ENCODE measurements at places on chromosomes 5 and 9. TPM values are rescaled to one million over a fixed set of nuclear protein-coding genes. Genes with fewer than 3 reads are reported as not detected.

DNA sequence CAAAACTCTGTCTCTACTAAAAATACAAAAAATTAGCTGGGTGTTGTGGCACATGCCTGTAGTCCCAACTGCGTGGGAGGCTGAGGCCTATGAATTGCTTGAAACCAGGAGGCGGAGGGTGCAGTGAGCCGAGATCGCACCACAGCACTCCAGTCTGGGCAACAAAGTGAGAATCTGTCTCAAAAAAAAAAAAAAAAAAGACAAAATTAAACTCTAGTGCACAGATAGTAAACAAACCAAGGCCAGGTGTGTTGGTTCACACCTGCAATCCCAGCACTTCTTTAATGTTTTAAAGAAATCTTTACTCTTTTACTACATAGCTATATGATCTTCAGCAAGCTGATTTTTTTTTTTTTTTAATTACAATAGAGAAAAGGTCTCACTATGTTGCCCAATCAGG, 8.4 kb downstream of the ZCCHC10 start:
- H3K27ac ChIP-seq, result no peak overlapping the region
- no peaks in the 10 kb centered on the region for H3K36me3 ChIP-seq
- no peak for DNase-seq
- no peaks in the 10 kb centered on the region for H3K4me1 ChIP-seq
- no peak overlapping the region for H3K4me3 ChIP-seq
- no peaks in the 10 kb centered on the region for H3K27me3 ChIP-seq

The BSPRY gene
- 0.59 TPM for total RNA-seq

The CCDC152 gene
- total RNA-seq, result 4.2 TPM

DNA sequence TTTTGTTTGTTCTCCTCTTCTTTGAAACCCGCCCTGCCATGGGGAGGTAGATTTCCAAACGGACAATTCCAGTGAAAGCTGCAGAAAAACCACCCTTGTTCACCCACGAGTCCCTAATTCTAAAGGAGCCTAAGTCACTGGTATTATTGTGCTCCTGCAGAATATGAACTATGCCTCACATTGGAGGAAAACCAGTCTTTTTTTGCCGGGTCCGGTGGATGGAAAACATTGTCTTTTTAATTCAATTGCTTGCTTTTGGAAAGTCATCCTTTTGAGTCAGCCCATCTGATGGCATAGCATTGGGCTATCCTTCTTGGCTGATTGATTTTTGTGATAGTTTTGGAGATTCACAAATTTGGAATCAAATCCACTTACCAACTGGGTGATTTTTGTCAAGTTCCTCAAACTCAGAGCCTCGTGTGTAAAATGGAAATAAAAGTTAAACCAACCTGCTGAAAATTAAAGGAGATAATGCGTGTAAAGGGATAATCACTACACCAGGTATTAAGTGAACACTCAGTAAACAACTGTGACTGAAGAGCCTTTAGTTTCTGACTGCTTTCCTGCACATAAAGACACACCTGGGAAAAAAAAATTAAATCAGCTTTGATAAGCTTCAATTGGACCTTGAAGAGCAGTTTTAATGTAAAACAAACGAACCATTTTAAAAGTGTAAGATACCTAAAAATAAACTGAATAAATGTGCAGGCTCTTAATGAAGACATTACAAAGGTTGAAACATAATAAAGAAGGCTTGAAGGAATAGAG, 780 bp upstream of the CCNJL start:
- H3K27me3 ChIP-seq, result peaks cover 28% of the 10 kb centered on the region
- no peak for DNase-seq
- H3K4me1 ChIP-seq, result peaks cover 8% of the 10 kb centered on the region
- H3K27ac ChIP-seq, result no peak overlapping the region
- no peak overlapping the region for H3K4me3 ChIP-seq

DNA sequence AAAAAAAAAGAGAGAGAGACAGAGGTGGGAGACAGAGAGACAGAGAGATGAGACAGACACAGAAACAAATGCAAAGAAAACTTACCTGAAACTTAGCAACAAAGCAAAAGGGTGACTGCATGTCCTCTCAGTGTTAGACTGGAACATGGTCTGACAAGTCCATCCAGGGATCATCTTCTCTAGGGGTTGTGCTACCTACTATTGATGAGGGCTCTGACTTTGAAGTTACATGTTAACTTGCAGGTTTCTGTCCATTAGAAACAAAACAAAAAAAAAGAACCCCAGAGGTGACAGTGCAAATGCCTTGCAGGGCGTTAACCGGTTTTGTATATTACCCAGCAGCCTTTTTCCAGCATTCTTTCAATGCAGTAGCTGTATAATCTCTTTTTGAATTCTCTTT, 13.6 kb upstream of the SPARC start:
- H3K36me3 ChIP-seq, result no peaks in the 10 kb centered on the region
- no peak for DNase-seq
- peaks cover 4% of the 10 kb centered on the region for H3K4me1 ChIP-seq

DNA sequence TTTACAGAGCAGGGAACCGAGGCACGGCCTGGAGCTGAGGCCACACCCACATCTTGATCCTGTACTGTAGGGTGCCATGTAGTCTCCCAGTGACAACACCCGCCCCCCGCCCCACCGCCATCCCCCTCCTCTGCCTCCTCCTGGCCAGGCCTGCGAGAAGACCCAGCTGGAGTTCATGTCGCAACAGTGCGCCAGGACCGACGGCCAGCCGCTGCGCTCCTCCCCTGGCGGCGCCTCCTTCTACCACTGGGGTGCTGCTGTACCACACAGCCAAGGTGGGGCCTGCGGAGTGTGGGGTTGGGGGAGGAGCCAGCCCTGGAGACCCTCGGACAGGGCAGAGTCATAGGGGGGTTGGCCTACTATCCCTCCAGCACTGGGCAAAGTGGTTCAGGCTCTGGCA, 14.5 kb downstream of the ADAMTS13 start:
- peaks cover 23% of the 10 kb centered on the region for H3K4me1 ChIP-seq
- DNase-seq, result no peak
- H3K36me3 ChIP-seq, result no peaks in the 10 kb centered on the region
- H3K27me3 ChIP-seq, result peaks cover 5% of the 10 kb centered on the region

- H3K36me3 ChIP-seq, result no peaks in the 10 kb centered on the region
- no peak for DNase-seq
Observed at GRCh38 chr5:174188295-174188694, 142.8 kb downstream of the NSG2 start.

DNA sequence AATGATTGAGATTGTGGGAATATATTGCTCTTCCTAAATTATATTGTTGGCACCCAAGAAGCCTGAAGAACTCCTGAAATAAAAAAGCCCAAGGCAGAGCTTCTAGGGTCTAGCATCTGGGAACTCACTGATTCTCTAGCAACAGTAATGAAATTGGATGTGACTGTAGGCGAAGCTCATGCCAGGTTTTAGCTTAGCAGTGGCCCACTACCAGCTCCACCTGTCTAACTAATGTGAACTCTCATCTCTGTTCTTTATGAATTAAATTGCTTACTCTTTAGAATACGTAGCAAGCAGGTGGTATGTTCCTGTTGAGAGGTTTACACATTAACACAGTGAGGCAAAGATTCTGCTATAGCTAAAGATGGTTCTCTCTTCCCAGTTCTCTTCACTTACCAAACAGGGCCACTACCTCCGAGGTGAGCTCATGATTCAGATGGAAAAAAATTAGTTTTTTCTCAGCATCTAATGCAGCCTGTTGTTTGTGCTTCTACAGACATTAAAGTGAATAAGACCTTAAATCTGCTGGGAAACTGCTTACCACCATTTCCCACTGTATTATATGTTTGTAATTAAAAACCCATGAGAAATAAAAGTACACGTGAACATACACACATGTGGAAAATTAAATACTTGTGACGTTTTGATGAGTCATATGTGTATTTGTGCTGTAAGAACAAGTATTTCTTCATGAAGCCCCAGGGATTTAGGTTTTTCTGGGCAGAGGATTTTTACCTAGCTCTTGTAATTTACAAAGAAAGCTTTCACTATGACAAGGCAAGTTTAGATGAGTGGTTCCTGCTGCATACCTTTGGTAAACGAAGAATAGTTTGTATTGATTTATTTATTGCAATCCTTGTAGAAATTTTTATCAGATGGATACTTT, 360.1 kb downstream of the KDM4C start:
- H3K4me1 ChIP-seq, result no peaks in the 10 kb centered on the region
- peaks cover 56% of the 10 kb centered on the region for H3K36me3 ChIP-seq
- H3K4me3 ChIP-seq, result no peak overlapping the region
- no peak overlapping the region for H3K27ac ChIP-seq
- H3K27me3 ChIP-seq, result no peaks in the 10 kb centered on the region
- DNase-seq, result no peak

The SPATA31E1 gene
- not detected for total RNA-seq

The CDC20B gene
- total RNA-seq, result not detected

DNA sequence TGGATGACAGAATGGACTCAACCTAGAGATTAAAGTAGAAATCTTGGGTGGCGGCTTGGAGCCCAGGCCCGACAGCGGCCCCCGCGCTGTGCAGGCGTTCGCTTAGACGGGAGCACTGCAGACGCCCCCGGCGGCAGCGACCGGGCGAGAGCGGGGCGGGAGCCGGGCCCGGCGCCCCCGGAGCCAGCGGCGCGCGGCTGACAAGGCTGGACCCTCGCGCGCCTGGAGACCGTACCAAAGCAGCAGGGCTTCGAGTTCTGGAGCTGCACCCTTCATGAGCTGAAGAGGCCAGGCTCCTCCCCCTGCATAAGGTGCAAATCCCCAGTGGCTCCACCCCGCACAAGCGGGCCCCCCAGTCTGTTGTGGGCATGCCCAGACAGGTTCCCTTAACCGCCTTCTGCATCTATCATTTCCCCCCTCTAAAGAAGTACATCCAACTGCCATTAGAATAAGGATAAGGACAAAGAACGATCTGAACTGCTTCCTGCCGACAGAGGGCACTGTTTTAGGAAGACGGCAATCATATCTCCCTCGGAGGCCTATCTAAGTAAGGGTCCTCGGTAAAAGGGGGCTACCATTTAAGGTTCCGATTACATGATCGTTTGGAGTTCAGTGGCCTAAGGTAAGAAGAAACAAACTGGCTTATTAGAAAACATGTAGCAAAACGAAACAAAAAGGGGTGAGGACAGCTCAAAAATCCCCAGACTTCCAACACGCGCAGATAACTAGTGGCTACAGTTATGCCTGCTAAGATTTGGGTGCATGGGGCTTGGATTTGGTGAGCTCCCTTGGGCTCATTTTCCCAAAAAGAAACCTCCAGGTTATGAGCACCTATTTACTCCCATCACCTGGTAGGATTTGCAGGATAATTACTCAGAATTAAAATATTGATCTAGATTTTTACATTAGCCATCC, 66.3 kb downstream of the RGMB start:
- H3K36me3 ChIP-seq, result no peaks in the 10 kb centered on the region
- peak; percentile 31 for DNase-seq
- H3K27me3 ChIP-seq, result no peaks in the 10 kb centered on the region
- H3K4me1 ChIP-seq, result no peaks in the 10 kb centered on the region
- H3K27ac ChIP-seq, result no peak overlapping the region

- no peak overlapping the region for H3K4me3 ChIP-seq
- H3K4me1 ChIP-seq, result no peaks in the 10 kb centered on the region
- no peak overlapping the region for H3K27ac ChIP-seq
- no peaks in the 10 kb centered on the region for H3K36me3 ChIP-seq
- H3K27me3 ChIP-seq, result no peaks in the 10 kb centered on the region
- no peak for DNase-seq
Observed at GRCh38 chr5:106530150-106530549, 1140.6 kb downstream of the EFNA5 start.

DNA sequence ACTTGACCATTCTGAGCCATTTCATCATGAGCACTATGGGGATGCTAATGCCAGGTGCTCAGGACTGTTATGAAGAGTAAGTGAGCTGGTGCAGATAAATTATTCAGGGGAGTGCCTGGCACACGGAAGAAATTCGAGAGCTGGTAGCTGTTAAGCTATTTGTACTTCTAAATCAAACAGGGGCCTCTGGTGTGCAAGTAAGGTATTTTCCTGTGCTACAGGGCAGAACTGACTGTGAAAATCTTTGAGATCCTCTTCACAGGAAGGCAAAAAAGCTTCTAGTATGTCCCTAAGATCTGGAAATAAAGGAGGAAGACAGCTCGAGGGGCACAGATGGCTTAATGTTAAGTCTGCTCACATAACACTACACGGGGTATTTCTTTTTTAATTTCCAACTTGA, 106.3 kb upstream of the SPOCK1 start:
- H3K36me3 ChIP-seq, result no peaks in the 10 kb centered on the region
- DNase-seq, result no peak
- H3K27ac ChIP-seq, result no peak overlapping the region
- H3K4me3 ChIP-seq, result no peak overlapping the region
- H3K27me3 ChIP-seq, result peaks cover 2% of the 10 kb centered on the region

- no peaks in the 10 kb centered on the region for H3K36me3 ChIP-seq
- H3K27me3 ChIP-seq, result peaks cover 17% of the 10 kb centered on the region
- H3K4me1 ChIP-seq, result no peaks in the 10 kb centered on the region
- peak; percentile 5 for DNase-seq
- H3K4me3 ChIP-seq, result no peak within 1 kb of the TSS
Observed at GRCh38 chr9:76905791-76906646, at the start of gene PRUNE2. TSS of gene PRUNE2 (minus strand) at chr9:76906114. CDS start at chr9:76905963, 151 bp downstream.

DNA sequence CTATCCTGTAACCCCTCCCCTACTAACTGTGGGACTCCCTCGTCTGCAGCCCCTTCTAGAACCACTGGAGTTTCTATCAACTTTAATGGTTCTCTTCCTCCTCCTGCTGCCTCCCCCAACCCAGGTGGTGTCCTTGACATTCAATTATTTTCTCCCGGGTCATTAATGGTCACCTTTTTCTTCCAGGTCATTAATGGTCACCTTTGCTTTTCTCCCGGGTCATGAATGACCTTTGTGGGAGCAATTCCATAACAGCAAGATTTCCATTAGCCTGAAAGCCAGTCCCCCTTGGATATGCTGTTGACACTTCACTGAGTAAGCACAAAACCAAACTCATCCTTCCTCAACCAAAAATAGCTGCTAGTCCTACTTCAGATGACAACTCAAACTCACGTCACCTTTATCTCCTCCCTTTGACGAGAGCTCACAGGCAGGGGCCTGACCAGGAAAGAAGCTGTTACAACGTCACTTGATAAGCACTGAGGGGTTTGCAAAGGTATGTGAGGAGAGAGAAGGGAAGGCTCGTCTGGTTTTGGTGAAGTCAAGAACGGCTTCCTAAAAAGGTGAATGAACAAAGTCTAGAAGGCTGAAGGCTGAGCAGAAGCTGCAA, 10.9 kb downstream of the CCDC127 start:
- H3K36me3 ChIP-seq, result peaks cover 47% of the 10 kb centered on the region
- no peaks in the 10 kb centered on the region for H3K27me3 ChIP-seq
- no peaks in the 10 kb centered on the region for H3K4me1 ChIP-seq
- no peak overlapping the region for H3K27ac ChIP-seq
- no peak overlapping the region for H3K4me3 ChIP-seq

GRCh38 chr5:135694906-135695305, 116.1 kb upstream of the CXCL14 start:
- DNase-seq, result no peak
- no peaks in the 10 kb centered on the region for H3K4me1 ChIP-seq
- no peak overlapping the region for H3K4me3 ChIP-seq
- no peak overlapping the region for H3K27ac ChIP-seq
- no peaks in the 10 kb centered on the region for H3K27me3 ChIP-seq

DNA sequence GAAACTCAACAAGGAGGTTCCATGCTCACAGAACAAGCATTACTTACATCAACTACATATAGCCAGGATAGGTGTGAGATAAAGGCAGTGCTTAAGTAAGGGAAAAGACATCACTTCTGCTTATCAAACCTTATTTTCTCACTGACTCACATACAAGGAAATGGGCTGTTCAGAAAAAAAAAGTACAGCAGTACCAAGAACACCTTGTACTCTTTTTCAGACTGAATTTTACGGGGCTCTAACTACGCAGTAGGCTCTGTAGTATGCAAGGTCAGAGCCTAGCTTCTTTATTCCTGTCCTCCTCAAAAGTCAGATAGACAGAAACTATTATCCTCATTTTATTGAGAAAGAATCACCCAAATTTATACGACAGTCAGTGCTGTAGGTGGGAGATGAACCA, 5.8 kb downstream of the PSMB7 start:
- H3K36me3 ChIP-seq, result peaks cover 5% of the 10 kb centered on the region
- H3K27ac ChIP-seq, result no peak overlapping the region
- no peak for DNase-seq
- H3K4me1 ChIP-seq, result peaks cover 5% of the 10 kb centered on the region
- no peak overlapping the region for H3K4me3 ChIP-seq

The EMB gene
- total RNA-seq, result 95.5 TPM
